ENCODE measurements at places on chromosomes 16 and 17.

GRCh38 chr17:6551356-6551755, 5.0 kb downstream of the PITPNM3 start:
- no peak for DNase-seq

DNA sequence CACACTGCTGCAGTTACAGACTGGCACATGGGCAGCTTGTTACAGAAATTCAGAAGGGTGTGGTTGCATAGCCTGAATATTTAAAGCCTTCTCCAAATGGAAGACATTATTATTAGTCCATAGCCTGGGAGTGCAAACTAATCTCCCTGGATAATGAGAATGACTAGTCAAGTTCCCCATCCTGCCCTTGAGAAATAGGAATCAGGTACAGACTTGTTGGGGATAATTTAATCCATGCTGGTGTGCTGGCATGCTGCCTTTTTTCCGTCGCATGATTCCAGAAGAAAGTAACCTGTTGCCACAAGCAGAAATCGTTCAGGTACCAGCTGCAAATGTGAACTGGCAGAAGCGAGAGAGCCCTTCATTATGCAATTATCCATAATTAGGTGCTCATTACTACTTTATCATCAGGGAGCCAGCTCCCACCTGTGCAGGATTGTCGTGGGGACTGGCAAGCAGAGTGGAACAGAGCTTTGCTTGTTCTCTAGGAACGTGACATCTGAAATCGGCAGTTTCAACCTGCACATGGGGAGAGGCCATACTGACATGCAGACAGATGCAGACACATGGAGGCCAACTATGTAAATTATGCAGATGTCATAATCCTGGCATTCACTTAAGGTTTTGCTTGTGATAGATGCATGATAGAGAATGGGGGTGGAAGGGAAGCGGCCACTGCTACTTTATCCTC, 419.4 kb downstream of the PMP22 start:
- no peak for DNase-seq

DNA sequence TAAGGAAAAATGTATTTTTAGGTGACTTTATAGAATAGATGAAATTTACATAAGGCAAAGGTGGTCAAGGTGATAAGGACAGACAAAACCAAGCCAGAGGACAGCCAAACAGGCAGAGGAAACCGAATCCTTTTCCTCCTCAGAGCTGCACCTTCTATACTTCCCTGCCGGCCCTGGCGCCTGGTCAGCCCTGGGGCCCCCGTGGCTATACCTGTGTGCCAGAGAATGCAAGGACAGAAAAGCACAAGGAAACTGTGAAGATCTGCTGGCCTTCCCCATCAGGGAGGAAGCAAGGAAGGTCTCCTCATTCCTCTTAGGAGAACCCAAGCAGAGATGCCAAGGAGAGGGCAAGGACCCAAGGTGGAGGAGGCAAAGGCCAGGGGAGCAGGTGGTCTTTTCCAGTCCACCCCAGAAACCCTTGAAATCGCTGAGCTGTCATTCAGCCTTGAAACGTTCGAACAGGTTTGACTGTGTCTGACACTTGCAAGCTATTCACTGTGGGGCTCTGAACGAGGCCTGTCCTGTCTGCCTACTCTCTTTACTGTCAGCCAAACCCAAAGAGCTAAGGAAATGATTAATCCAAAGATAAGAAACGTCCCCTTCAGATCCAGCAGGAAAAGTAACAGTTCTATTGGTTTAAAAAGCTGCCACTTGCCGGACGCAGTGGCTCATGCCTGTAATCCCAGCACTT, 114.4 kb downstream of the XYLT1 start:
- DNase-seq = no peak

- DNase-seq = no peak
These were observed 33.2 kb downstream of the MAP2K6 start for GRCh38 chr17:69447726-69448125.

DNA sequence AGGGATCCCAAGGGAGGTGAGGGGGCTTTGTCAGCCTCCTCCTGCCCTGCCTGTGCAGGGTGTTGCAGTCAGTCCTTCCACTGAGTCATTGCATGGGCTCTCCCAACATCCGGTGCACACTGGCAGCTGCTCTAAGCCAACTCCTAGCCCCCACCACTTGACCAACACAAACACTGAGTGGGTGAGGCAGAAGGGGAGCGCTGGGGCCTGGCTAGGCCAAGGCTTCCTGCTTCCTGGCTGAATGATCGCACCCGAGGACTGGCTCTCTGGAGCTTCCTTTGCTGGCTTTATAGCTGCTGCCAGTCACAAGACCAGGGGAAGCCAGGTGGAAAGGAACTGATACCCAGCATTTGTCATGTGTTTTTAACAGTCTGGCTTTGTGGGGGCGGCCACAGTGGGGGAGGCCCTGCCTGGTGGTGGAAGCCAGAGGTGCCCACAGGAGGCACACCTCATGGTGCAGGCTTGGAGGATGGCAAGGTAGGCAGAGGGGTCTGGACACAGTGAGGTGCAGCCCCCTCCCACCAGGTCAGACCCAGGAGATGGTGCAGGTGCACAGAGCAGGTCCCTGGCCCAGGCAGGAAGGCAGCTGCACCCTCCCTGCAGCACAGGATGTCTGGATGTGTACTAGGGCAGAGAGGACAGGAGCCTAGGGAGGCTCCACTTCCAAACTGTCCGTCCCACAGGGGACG, 6.8 kb downstream of the MPG start:
- peak; percentile 90 for DNase-seq

DNA sequence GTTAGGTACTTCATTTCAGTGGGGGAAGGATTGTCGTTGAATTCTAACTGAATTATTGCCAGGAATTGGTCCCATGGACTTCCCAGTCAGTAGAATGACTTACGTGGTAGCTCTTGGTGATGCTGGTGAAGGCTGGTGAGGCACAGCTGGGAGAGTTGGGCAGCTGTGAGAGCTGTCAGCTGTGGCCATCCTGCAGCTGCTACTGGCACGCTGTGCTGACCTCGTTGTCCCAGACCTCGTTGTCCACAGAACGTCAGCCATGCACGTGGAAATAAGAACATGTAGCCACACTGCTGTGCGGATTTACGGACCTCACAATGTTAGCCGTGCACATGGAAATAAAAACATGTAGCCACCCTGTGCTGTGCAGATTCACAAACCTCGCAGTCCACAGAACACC, 102.3 kb downstream of the NPIPB11 start:
- DNase-seq = no peak

DNA sequence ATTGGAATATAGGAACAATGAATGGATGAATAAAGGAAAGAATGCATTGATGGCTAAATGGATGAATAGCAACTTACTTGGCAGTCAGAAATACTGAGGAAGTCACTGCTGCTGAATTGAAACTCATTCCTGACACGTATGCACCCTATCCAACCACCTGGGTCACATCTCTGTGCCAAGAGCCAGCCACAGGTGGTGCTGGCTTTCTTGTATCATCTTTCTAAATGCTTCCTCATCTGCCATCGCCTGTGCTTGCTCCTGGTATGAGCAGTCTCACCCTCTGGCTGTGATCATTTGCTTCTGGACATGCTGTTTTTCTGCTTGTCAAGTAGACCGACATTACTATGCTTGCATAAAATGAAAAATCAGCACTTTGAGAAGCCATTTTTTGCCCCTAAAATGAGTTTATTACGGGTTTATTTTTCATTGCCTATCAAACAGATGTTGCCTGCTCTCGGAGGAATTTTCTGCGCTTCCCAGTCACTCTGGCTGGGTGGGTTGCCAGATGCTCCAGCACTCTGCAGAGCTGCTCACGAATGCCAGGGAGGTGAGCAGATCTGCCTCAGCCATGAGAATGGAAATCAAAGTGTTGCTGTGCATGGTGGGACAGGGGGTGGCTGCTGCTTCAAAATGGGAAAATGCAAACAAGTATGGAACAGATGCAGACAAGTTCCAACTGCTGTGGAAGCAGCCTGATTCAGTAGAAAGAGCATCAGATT, 1349.6 kb upstream of the CDH8 start:
- DNase-seq = no peak

DNA sequence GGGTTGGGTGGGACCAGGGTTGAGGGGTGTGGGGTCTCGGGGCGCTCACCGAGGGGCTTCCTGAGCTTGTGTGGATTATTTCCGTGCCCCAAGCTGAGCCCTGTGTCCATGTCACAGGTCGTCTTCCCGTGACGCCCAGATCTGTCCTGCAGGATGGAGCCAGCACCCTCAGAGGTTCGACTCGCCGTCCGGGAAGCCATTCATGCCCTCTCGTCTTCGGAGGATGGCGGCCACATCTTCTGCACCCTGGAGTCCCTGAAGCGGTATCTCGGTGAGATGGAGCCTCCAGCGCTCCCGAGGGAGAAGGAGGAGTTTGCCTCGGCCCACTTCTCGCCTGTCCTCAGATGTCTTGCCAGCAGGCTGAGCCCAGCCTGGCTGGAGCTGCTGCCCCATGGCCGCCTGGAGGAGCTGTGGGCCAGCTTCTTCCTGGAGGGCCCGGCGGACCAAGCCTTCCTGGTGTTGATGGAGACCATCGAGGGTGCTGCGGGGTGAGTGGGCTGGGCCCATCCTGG, 1.0 kb downstream of the TELO2 start:
- peak; percentile 85 for DNase-seq

All from dermis microvascular lymphatic vessel endothelial cell (primary cell).